Bone marrow (tissue), 2 donors: ENCODE measurements at places on chromosomes 11 and 22.

DNA sequence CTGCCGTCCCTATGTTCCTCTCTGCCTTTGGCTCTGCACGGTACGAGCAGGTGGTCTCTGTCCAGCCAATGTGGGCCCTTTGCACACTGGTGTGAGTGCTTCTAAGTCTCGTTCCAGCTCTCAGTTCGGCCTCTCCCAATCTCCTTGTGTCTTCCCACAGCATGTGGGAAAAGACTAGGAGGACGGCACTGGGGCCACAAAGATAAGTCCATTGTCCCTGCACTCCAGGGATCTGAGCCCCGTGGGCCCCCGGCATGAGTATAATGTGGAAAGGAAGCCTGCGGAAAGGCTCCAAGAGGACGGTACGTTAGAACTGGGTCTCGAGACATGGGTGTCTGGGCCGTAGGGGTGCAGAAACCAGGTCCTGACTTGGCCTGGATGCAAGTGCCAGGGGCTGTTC lies 16.4 kb downstream of the MYEOV start:
- DNase-seq, result no peak

DNA sequence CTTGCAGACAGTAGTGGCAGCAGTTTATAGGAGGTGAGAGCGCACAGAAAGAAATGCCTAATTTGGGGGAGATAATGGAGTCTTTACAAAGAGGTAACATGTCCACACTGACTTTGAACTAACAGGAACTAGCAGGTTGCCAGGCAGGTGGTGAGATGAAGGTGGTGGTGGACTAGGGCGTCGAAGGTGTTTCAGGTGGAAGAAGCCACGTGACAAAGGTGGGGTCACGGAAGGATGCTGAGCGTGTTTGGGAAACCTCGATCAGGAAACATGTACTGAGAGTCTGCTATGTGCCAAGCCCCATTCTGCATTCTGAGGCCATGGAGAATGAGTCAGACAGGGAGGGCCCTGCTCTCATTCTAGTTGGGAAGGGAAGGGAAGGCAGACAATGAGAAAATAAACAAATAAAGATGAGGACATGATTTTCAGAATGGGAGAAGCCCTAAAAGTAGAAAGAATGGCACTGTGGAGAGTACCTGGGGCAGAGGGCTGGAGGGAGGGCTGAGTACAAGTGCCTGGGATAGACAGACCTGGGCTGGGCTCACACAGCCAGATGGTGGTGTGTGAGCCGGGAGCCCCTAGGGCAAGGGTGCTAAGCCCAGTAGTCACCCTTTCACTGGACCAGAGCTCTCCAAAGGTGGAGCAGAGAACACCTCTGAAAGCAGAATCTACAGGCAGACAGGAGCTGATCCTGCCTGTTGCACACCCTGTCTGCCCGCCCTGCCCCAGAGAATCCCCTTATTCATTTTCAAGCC lies 16.2 kb upstream of the NNMT start:
- no peak for DNase-seq

DNA sequence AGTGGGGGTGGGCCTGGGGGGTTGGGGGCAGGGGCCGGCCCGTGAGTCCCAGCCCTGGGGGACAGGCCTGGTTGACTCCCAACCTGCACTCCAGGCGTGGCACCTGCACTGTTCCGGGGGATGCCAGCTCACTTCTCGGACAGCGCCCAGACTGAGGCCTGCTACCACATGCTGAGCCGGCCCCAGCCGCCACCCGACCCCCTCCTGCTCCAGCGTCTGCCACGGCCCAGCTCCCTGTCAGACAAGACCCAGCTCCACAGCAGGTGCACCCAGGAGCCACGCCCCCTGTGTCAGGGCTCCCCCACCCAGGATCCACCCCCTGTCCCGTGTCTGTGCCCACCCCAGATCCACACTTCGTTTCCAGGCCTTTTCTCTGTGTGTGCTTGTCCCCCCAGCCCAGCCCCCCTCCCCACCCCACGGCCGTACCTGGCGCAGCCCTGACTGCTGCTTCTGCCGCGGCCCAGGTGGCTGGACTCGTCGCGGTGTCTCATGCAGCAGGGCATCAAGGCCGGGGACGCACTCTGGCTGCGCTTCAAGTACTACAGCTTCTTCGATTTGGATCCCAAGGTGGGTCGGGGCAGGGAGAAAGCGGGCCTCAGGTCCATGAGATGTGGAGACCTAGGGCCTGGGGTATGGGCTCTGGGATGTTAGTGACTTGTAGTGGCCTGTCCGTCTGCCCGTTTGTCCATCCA lies 4.8 kb downstream of the FERMT3 start:
- DNase-seq, result no peak

- peak; percentile 4 for DNase-seq
Observed at GRCh38 chr22:36773935-36774334, 2.0 kb downstream of the IFT27 start.

GRCh38 chr11:115191761-115192160 lies 312.5 kb downstream of the CADM1 start:
- DNase-seq, result no peak

DNA sequence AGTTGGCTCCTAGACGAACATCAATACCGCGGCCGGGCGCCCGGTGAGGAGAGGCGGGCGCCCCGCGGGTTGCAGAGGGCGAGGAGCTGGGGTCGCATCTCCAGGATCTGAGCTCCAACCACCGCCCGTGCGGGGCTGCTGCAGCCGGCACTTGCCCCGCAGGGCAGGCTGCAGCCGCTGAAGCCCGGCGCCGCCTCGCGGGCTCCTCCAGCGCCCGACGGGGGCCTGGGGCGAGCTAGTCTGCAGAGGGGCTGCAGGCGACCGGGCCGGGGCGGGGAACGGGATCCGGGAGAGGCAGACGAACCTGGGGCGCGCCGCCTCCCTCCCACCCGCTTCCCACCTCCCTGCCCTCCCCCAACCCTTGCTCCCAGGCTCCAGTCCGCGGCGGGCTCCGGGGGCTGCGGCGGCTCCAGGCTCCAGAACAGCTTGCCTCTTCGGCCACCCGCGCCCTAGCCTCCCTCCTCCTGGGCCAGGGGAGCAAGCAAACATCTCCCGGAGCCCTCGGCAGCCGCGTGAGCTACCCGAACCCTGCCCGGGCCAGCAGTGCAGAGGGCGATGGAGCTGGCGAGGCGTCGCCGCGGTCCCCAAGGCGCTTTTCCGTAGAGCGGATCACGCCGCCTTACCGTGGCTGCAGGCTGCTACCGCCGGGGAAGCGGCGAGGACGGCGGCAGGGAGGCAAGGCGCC lies 802 bp downstream of the TENM4 start:
- no peak for DNase-seq

DNA sequence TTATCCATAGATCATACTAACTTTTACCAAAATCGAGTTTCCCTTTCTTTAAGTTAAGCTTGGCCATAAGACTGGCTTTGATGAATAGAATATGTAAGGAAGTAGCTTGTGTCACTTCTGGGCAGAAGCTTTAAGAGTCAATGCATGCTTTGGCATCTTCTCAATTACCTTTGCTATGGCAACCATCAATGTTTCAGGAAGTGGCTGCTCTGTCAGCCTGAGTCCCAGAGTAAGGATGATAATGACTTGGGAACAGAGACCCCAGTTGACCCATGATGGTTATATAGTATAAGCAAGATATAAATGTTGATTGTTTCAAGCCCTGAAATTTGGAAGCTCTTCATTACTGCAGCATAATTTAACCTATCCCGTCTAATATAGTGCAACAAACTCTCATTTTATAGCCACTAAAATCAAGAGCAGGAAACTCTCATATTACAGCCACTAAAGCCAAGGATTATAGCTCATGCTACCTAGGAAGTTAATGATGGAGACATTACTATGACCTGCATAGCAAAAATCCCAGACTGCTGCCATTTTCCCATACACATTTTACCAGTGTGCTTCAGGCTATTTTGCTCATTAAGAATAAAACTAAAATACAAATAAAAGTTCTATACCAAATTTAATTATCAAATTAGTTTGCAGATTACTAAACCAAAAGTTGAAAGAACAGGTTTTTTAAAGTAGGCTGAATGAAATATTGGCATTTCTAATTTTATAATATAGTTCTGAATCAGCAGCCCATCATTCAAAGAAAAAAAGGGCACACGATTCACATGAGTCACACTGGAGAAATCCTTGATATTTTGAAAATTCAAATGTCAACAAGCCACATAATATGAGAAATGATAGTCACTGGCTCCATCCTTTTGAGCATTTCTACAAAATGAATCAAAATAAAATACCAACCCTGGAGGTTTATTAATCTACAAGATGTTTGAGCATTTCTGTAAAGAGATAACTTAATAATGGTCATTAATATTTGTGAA lies 23.8 kb downstream of the FSHB start:
- no peak for DNase-seq

GRCh38 chr22:29128891-29129807 lies 56.3 kb downstream of the KREMEN1 start:
- peak; percentile 78 for DNase-seq

GRCh38 chr22:19974268-19974861 lies 32.7 kb upstream of the TXNRD2 start:
- DNase-seq, result no peak

DNA sequence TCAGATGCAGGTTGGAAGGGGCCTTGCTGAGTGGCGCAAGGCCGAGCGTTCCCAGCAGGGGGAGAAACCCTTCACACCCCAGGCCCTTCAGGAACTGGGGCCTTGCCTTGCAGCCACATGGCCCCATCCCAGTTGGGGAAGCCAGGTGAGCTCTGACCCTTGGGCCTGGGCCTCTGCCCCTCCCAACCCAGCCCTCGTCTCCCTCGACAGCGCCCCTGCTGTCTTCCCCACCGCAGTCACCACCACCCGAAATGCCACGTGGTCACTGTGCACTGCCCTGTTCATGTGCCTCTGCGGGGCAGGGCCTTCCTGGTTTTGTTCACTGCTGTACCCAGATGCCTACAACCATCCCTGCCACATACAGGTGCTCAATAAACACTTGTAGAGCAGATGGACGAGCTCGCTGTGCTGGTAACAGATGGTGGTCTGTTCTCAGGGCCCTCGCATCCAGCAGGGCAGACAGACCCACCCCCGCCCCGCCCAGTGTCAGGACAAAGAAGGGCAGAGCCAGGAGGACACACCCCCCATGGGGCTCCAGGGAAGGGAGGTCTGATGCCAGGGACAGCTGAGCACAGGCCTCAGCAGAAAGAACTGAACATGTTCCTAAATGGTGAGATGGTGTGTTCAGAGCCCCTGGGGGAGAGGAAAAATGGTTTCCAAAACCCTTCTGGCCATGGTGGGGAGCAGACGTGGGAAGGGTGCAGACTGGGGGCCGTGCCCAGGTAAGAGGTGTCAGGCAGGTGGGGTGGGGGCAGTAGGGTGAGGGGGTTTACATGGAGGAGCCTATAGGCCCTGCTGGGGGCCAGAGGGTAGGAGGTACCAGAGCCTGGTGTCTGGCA lies 3.7 kb downstream of the POLR2L start:
- no peak for DNase-seq

GRCh38 chr11:3950996-3951660 lies 95.7 kb downstream of the STIM1 start:
- no peak for DNase-seq

- DNase-seq, result no peak
Observed at GRCh38 chr11:112166562-112166961, 610 bp upstream of the TEX12 start.

- no peak for DNase-seq
Observed at GRCh38 chr11:120337355-120338106, 1.3 kb downstream of the ARHGEF12 start.

GRCh38 chr11:110131386-110132123 lies 38.4 kb downstream of the ZC3H12C start:
- no peak for DNase-seq

GRCh38 chr11:69636512-69637197 lies 4.3 kb upstream of the CCND1 start:
- DNase-seq, result no peak

- DNase-seq, result no peak
Observed at GRCh38 chr11:2084721-2085120, 54.5 kb downstream of the IGF2 start.

DNA sequence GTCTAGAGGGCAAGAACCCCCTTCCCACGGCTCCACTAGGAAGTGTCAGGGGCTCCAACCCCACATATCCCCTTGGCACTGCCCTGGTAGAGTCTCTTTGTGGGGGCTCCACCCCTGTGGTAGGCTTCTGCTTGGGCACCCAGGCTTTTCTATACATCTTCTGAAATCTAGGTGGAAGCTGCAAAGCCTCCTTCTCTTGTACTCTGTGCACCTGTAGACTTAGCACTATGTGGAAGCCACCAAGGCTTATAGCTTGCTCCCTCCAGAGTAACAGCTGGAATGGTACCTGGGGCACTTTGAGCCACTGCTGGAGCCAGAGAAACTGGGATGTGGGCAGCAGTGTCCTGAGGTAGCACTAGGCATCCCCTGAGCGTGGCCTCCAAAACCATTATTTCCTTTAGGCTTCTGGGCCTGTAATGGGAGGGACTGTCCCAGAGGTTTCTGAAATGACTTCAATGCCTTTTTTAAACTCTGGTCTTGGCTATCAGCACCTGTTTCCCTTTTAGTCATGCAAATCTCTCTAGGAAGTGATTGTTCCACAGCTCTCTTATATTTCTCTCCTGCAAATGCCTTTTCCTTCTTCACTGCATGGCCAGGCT lies 68.4 kb downstream of the TRAF6 start:
- no peak for DNase-seq
